ENCODE measurements at places on chromosomes 7 and 10.

GRCh38 chr10:4154191-4154715, 369.2 kb upstream of the KLF6 start:
- no peak for DNase-seq

GRCh38 chr7:137373507-137373906, 30.0 kb upstream of the PTN start:
- DNase-seq = no peak

- DNase-seq = no peak
Measured at GRCh38 chr7:158384746-158385145, 202.9 kb downstream of the PTPRN2 start.

- no peak for DNase-seq
Measured at GRCh38 chr10:1535301-1535965, 201.9 kb downstream of the ADARB2 start.

- no peak for DNase-seq
Measured at GRCh38 chr10:110113670-110114337, 93.6 kb upstream of the MXI1 start.

- DNase-seq = no peak
Measured at GRCh38 chr7:103771294-103771693, 218.2 kb downstream of the RELN start.

GRCh38 chr7:36147361-36147760, 5.7 kb upstream of the EEPD1 start:
- DNase-seq = no peak

- DNase-seq = no peak
Measured at GRCh38 chr7:155337946-155338631, 40.4 kb downstream of the INSIG1 start.

DNA sequence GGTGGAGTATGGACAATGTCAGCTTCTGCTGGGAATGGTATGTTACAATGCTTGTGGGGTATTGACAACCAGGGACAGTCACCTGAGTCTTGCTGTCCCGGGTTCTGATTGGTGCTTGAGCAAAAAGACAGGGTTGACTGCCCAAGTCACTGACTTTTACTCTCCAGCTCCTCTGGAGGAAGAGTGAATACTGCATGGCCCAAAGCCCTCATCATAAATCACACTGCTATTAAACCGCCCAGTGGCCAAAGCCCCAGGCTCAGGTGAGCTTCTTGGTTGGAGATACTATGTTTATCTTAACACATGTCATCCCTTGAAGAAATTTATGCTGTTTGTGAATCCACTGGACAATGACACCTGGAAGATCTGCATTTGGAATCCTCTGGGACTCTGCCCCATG, 90.0 kb upstream of the IGFBP3 start:
- DNase-seq = no peak

- no peak for DNase-seq
Measured at GRCh38 chr7:87345962-87346371, 503 bp downstream of the CROT start.

GRCh38 chr7:1310936-1311335, 78.3 kb downstream of the UNCX start:
- DNase-seq = no peak

DNA sequence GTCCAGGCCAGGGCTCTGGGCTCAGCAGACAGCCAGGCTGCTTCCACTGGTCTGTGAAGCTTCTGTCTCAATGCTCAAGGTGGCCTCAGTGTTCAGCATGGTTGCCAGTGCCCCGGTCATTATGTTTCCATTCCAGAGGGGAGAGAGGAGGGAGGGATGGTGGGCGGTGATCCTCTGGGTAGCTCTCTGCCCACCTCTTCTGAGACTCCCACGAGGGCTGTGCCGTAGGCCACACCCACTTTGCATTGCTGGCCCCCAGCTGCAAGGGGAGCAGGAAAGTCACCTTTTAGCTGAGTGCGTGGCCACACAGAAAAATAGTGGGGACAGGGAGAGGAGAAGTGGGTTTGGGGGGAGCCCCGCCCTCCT, 42.5 kb downstream of the FOXK1 start:
- DNase-seq = no peak

DNA sequence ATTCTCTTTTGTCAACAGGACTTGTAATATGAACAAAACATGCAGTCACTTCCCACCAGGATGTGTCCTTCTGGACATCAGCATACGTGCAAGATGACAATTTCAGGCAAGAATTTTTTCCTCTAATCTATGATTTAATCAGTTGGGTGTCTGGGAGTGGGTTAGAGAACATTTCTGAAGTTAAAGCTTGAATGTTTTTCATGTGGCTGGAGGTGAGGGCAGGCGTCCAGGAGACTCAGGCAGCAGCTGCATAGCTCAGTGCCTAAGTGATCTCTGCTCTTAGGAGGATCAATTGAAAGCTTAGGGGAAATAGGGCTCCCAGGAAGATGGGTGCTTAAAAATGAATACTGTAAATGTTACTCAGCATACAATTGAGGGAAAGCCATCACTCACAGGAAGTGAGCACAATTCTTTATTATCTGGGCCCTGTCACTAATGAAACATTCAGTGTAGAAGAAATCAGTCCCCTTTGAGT, 457.6 kb upstream of the KLF6 start:
- DNase-seq = no peak

DNA sequence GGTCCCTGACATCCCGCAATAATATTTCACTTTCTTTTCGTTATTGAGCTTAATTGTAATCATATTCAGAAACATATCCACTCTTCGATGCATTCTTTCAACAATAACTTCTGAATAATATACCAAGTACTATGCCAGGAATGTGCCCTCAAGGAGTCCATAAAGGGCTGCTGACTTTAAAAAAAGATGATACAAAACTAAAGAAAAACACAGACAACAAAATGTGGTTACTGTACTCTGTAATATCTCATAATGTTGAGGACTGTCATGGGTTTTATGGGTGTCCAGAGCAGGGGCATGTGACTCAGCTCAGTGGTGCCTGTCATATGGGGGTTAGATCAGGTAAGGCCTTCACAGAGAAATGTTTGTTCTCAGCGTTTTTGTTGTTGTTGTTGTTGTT, 73.7 kb downstream of the ARL4A start:
- no peak for DNase-seq

DNA sequence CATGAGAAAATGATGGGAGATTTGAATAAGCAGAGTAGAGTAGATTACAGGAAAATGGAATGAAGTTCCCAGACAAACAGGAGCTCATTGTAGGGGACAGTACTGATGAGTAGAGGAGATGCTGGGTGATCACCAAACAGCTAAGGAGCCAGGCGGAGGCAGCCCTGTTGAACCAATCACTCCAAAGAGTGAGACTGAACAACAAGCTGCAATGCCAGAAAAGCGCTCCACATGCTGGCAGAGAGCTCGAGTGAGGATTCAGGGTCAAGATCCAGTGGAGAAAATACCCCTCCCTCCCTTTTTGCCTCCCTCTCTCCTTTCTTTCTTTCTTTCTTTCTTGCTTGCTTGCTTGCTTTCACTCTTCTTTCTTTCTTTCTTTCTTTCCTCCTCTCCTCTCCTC, 133.3 kb downstream of the PFKFB3 start:
- DNase-seq = no peak

GRCh38 chr10:96406091-96406490, 47.3 kb upstream of the OPALIN start:
- no peak for DNase-seq
